Activated CD4-positive, alpha-beta T cell treated with anti-CD3 and anti-CD28 coated beads for 24 hours (primary cell): ENCODE measurements at places on chromosomes 11 and 22.

DNA sequence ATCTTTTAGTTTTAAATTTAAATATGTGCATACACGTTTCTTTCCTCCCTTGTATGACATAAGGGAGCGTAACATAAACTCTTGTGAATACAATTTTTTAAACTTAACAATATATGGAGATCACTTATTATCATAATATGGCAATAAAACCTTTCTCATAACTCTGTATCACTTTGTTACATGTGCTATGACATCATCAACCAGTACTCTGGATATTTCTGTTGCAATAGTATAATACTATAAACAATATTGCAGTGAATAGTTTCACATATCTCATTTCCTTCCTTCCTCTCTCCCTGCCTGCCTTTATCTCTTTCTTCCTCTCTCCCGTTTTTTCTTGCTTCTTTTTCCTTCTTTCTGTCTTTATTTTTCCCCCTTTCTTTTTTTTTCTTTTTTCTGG is 1278.0 kb upstream of the CNTN5 start:
- DNase-seq: no peak

- DNase-seq: no peak
Observed at GRCh38 chr11:33884601-33885000, 7.3 kb downstream of the LMO2 start.

DNA sequence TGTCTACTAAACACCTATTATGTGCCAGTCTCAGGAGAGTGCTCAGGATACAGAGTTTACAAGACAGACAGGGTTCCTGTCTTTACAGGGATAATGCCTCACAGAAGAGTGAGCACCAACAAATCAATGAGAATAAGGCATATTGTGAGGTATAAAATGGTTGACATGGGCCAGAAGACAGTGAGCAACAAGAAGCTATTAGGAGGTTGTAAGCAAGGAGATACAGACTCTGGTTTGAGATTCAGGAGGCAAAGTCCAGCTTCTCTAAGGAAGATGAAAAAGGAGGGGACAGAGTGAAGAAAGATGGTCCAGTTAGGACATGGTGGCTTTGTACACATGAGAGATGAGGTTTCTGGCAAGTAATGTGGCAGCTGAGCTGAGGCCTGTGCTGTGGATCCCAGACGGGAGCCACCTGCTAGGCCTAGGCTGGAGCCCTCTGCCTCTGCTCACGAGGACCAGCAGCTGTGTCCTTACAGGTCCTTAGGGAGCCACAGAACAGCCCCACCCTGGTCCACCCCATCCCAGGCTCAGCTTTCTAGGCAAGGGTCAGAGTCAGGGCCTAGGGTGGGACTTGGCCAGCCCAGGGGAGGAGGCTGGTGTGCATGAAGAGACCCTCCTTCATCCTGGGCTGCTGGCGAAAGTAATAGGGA is 110.5 kb downstream of the ZNF280B start:
- DNase-seq: no peak

DNA sequence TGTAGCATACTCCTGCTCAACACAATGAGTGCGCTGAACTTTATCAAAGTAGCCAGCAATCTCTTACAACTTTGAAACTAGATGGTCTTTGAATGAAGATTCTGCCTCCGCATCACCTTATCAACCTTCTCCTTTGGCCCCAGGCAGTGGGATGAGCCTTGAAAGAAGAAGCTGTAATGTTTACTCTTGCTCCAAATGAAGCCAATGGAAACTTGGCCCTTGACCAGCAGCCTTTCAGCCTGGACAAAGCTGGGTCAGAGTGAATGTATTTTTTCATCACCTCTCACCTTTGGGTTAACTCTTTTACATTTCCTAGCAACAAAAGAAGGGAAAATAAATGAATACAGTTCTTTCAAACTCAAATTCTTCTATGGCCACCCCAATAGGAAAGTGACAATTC is 359.1 kb downstream of the KCNA4 start:
- no peak for DNase-seq

DNA sequence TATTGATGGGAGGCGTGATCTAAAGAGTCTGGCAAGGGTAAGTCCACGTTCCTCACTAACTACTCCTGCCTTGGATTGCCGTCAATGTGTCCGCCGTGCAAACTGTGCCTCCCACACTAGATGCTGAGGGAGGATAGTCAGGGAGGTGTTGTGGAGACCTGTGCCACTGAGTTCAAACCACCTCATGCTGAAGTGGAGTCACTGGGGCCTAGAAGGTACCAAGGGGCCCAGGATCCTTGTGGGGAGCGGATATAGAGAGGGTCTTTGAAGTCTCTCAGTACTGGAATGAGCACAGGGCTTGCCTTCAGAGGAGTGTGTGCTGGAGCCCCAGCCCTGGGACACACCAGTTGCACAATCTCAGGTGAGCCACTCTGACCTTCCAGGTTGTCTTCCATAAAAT is 27.1 kb upstream of the TMPRSS4 start:
- DNase-seq: no peak

DNA sequence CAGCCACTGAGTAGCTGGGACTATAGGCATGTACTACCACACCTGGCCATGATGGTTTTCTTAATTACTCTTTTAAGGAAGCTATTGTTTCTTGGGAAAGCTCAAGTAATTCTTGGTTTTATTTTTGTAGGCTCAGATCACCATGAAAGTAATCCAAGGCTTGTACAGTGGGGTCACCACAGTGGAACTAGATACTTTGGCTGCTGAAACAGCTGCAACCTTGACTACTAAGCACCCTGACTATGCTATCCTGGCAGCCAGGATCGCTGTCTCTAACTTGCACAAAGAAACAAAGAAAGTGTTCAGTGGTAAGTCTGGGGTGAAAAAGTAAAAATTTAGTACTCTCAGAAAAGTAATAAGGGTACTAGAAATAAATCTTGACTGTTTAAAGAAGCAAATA is 11.3 kb downstream of the RRM1 start:
- no peak for DNase-seq

GRCh38 chr11:121929581-121929980 is 186.4 kb downstream of the BLID start:
- no peak for DNase-seq

DNA sequence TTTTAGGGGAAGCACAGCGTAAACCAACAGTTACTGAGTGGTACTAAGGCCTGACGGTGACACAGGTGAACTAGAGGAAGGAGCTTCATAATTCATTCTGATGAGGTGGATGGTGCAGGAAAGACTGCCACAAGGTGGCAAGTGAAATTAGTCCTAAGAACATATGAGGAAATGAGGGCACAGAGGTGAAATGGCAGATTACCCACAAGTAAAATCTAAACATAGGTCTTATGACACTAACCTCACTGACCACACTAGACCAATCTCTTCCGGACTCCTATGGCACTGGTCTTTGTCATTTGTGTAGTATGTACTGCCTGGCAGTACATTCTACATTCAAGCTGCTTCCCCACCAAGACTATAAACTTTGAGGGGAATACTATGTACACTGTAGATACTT is 20.2 kb downstream of the GAB2 start:
- DNase-seq: no peak

- no peak for DNase-seq
Observed at GRCh38 chr11:11306855-11307254, 46.2 kb downstream of the CSNK2A3 start.

- no peak for DNase-seq
Observed at GRCh38 chr11:1300121-1300520, 9.3 kb downstream of the TOLLIP start.

- DNase-seq: no peak
Observed at GRCh38 chr11:32701616-32702015, 92.8 kb downstream of the CCDC73 start.

DNA sequence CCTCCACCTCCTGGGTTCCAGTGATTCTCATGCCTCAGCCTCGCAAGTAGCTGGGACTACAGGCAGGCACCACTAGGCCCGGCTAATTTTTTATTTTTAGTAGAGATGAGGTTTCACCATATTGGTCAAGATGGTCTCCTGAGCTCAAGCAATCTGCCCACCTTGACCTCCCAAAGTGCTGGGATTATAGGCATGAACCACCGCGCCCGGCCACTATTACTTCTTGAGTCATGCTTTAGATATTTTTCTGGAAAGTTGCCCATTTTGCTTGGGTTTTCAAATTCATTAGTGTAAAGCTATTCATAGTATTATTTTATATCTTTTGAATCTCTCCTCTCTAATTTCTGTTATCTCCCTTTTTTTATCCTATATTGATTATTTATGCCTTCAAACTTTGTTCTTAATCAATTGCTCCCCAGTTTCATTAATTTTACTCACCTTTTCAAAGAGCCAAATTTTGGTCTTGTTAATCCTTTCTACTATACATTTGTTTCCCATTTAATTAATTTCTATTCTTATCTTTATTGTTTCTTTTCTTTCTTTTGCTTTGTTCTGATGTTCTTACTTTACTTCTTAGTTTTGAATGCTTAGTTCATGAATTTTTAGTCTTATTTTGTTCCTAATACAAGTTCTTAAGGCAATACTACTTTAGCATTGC is 10.3 kb upstream of the RAC2 start:
- no peak for DNase-seq

DNA sequence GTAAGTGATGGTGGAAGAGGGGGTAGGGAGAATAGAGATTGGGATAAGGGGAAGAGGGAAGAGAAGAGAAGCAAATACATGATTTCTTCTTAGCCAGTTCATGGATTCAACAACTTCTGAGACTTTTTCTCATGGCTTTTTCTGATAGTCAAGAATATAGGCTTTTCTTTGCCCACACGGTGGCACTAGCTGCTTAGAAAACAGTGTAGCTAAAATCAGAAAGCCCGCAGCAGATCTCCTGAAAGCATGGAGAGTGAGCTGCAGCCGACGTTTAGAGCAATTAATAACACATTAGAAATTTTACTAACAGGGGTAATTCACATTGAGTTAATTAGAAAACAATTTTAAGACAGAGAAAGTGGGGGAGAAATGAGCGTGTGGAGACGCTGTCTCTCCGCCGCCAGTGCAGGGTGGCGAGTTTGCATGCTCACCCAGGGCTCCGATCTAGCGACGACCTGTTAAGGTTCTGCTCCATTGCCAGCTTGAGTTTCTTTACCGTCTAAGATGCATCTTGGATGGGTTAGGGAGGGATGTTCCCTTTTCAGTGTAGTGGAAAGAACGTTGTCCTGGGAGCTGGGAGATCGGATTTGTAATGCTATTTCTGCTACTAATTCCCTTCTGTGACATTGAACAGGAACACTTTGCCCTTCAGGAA is 3.3 kb upstream of the RAG1 start:
- DNase-seq: peak; percentile 20

- DNase-seq: no peak
Observed at GRCh38 chr22:36182857-36183256, 18.8 kb downstream of the APOL4 start.

DNA sequence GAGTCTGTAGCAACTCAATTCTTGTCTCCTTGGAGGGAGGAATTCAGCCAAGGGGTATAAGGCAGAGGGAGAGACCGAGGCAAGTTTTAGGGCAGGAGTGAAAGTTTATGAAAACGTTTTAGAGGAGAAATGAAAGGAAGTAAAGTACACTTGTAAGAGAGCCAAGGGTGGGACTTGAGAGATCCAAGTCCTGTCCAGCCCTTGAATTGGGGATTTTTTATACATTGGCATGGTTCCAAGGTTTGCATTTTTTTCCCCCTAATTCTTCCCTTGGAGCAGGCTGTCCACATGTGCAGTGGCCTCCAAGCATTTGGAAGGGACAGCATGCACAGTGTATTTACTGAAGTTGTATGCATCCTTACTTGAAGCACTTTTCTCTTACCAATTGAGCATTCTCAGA is 192.1 kb downstream of the LUZP2 start:
- no peak for DNase-seq

DNA sequence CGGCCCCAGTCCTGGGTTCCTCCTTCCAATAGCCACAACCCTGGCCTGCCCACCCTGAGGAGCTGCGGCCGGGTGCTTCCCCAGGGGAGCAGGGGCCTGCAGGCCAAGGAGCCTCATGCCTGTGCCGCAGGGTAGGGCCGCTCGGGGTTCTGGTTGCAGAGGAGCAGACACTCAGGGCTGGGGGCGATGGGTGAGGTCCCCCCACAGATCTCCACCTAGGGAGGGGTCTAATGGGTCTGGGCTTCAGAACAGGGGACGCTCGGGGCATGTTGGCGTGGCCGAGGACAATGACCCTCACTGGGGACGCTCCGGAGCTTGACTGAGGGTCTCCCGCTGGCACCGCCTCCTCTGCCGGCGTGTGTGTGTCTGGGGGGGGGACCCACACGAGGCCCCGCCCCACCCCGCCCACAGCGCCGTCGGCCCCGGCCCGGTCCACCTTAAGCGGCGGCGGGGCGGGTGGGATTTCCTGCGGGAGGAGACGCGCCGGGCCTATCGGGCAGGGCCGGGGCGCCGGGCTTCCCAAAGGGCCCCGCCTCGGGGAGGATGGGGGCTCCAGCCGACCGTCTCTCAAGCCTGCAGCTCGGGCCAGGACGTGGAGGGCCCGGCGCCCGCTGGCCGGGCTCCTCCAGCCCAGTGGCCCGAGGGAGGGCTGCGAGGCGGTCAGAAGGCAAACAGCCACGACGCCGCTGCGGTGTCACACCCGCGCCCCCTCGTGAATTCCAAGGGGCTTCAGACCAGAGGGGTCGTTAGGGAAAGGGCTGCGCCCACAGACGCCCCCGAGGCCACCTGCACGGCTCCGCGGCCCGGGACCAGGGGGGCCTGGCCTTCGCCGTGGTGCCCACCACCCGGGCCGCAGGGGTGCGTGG is 640 bp upstream of the ZDHHC8 start:
- DNase-seq: peak; percentile 70

DNA sequence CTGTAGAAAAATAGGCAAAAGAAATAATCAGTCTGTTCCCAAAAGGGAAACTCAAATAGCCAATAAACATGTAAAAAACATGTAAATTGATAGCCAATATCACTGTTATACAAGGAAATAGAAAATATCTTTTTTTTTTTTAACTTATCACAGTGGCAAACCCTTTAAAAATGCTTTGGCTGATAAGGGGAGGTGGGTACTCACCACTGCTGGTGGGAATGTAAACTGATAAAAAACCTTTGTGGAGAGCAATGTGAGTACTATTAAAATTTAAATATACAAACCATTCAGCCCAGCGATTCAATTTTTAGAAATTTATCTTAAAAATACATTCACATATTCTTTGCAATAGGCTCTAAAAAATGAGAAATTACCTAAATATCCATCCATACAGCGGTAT is 3.6 kb downstream of the RPUSD4 start:
- DNase-seq: no peak

- no peak for DNase-seq
Observed at GRCh38 chr22:48736593-48737460, 1090.8 kb downstream of the BRD1 start.

GRCh38 chr22:21009638-21010425 is 5.1 kb upstream of the P2RX6 start:
- DNase-seq: no peak

- DNase-seq: no peak
Observed at GRCh38 chr22:46893281-46894020, 131.0 kb downstream of the TBC1D22A start.
